Gastroesophageal sphincter (tissue), 4 donors: ENCODE measurements at places on chromosomes 2 and 18. TPM values are rescaled to one million over a fixed set of nuclear protein-coding genes. Genes with fewer than 3 reads are reported as not detected.

Gene SAG
- 1.5 TPM for total RNA-seq

Gene PTCD3
- total RNA-seq: 47.1 TPM

Gene AGAP1
- 33.7 TPM for total RNA-seq

Gene MOGAT1
- total RNA-seq: not detected

Gene CHMP3
- total RNA-seq: 216 TPM

Gene STPG4
- not detected for total RNA-seq

Gene REEP1
- 65.7 TPM for total RNA-seq

Gene CTNNA2
- total RNA-seq: 0.15 TPM

Gene CELF4
- 0.81 TPM for total RNA-seq

Gene BAZ2B
- total RNA-seq: 129 TPM

- ATAC-seq: no peak
Observed at GRCh38 chr18:43866696-43867095, 589.4 kb upstream of the SYT4 start.

GRCh38 chr2:176039375-176039774, 37.3 kb upstream of the LNPK start:
- no peak for ATAC-seq

DNA sequence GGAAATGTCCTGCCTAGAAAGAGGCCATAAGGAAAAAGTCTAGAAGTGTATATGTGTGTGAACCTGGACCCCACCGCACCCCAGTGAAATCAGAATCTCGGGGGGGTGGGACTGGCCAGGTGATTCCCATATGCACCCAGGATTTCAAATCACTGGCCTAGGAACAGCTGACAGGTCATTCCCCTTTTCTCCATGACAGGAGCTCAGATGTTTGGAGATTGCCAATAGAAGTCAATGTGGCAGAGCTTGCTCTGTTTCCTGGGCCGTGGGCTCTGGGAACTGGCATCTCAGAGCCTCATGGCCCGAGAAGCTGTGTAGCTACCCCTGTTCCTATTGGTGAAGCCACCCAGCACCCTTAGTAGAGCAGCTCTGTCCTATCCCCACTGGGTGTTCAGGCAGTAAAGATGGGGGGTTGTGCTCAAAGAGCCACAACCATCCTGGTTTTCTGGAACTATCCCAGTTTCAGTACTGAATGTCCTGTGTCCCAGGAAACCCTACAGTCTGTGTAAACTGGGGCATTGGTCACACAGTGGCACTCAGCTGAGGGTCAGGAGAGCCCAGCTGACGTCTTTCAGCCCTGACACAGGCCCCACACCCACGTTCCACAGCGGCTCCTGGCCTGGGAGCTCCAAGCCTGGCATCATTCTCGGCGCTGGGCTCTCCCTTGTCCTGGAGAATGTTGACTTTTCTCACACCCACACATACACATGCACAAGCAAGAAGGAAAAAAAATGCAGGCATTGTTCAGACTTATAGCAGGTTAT, 18.9 kb downstream of the GNLY start:
- no peak for ATAC-seq

DNA sequence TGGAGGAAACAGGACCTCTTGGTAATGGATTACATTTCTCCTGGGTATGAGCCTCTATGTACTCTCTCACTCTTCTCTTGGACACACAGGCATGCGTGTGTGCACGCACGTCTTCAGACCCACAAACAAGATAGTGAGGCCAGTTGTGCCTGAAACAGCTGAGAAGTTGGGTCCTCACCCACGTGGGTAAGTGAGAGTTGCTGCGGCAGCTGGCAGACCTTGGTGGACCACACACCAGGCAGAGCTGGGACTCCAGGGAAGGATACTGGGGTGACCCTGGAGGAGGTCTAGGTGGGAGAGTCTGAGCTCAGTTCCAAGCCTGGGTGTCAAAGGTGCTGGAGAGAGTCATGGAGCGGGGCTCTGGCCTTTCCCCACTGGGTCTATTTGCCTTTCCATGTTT, 194.3 kb downstream of the HAUS1 start:
- ATAC-seq: no peak

DNA sequence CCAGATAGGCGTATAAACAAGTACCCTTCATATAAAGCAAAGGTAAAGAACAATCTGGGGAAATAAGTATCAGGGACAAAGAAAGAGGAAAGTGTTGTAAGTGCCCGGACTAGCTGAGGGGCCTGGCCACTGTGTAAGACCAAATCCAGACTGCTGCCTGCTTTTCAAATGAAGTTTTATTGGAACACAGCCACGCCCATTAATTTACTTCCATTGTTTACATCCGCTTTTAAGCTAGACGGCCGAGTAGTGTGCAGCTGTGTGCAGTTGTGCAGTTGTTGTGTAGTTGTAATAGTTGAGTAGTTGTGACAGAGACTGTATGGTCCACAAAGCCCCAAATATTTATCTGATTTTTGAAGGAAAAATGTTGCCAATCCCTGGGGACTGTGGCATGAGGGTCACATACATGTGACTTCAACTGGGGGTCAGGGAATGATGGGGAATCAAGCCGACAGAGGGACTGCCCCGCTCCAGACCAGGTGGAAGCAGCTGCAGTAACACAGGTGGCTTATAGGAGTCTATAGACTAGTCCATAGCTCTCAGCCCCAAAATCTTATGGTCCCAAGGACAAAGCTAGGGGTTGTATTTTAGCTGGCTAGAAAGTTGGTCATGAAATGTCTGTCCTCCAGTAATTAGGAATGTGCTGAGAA, 30.0 kb downstream of the FHL2 start:
- no peak for ATAC-seq

DNA sequence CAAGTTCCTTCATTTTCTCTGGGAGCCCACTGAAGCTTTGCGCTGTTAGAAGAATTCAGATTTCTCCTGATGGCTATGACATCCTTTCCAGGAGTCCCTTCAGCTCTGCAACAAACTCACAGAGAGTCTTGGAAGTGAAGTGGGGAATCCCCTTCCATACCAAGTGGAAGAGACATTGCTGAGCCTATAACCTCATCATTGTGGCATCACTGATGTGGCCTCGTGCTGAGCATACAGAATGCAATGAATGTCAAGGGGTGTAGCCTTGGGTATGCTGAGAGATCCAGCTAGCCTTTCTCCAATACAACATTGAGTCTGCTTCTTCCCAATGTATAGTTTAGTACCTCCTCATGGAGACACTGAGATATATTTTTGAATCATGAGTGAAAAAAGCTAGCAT, 311.1 kb upstream of the RAB12 start:
- ATAC-seq: no peak

DNA sequence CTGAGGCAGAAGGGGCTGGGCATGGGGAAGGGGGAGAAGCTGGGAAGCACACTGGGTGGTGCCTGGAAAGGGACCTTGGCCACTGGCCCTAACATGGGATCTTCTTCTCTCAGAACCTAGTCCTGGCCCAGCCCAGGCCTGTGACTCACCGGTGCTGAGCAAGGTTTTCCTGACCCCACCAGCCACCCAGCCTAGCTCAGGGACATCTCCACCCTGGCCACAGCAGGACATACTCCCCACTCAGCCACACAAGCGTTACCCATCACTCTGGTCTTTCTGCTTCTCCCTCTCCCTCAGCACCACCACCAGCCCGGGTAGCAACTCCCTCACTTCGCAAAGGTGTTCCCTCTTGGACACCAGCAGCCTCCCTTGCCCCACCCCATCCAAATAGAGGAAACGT, 22.8 kb downstream of the TNS1 start:
- ATAC-seq: peak; percentile 73
